ENCODE measurements at places on chromosomes 5 and 9.

DNA sequence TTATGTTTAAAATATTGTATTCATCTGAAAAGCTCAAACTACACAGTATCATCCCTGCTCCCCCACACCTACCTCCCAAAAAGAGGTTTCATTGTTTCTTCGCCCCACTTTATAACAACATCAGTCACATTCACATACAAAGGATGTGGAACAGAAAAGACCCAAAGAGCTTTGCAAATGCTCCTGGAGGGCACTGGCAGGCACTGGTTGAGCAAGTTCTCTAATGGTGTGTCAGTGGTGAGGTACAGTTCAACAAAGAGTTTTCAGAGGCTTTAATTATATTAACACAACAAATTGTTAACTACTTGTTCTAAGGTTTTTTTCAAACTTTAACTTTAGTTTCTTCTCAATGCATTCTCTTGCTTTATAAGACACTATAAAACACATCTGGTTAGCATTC lies 54.1 kb upstream of the ECM2 start:
- no peak for DNase-seq

DNA sequence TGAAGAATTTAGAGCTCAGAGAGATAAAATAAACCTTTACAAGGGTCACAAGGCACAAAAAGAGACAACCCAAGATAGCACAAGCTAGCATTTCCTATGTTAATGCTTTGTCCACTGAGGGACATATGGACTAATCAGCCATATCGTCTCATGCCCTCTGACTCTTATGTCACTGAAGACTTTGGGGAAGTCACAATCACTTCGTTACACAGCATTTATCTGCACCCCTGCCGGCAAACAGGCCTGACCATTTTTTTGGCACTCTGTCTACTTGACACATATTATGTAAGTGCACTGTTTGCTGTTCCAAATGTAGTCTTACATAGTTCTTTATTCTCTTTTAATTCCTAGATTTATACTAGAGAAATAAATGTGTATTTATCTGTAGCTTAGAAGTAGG lies 13.9 kb upstream of the BNC2 start:
- no peak for DNase-seq

GRCh38 chr9:36935332-36935731 lies 98.7 kb downstream of the PAX5 start:
- DNase-seq, result no peak

DNA sequence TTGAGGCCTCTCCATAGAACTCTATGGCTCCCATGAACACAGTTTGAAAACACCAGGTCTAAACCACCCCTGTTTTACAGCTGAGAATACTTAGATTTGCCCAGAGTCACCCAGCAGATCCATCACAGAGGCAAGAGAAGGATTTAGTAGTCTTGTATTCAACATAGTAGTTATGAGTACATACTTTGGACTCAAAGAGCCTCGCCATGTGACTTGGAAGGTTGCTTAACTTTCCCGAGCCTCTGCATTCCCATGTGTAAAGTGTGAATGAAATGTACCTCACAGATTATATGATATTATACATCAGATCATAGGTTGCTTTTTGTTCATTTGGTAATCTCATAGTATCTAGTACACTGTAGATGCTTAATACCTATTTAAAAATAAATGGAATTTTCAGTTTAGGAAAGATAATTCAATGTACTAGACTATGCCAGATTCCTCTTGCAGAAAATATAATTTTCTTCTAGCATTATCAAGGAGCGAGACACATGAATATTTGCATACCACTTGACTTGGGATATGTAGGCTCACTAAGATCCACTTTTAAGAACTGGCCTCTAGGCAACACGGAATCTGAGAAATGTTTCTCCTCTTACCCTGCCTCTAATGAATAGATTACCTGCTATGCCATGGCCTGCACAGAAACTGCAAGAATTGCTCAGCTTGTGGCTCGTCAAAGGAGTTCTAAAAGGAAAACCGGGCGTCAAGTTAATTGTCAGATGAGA lies 18.6 kb downstream of the TDRD7 start:
- DNase-seq, result no peak

DNA sequence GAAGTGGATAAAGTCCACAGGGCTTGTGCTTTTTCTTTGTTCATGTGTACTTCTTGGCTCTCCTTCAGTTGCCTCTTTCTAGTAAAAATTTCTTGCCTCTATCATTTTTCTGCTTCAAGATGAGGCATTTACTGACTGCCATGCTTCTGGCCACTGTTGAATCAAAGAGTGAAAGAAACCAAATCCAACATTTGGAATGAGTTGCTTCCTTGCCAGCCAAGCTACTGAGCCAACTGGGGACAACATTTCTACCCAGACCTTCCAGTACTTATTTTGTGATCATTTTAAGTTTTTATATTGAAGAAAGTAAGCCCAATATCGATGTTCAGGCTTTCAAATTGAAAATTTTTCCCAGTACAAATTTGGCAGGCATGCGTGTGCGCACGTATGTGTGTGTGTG lies 73.2 kb downstream of the SNCAIP start:
- no peak for DNase-seq

GRCh38 chr9:137021979-137022661 lies 5.9 kb downstream of the ABCA2 start:
- DNase-seq, result no peak

GRCh38 chr9:95078939-95079338 lies 238.6 kb downstream of the FANCC start:
- no peak for DNase-seq

DNA sequence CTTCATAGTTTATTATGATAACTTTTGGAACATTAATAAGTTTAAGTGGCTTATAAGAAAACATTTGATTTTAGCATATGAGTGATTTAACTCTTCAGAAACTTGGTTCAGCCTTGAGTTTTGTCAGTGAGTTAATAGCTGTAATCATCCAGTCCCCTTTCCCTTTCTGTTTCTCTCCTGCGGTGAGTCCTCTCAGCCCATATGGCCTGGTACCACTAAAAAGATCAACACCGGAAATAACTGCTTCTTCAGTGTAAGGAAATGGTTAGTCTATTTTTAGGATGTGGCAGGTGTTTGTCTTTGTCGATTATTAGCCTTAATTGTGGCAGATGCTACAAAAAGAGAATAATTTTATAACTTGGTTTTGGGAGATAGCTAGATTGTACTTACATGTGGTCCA lies 120.2 kb upstream of the GRHPR start:
- DNase-seq, result no peak

DNA sequence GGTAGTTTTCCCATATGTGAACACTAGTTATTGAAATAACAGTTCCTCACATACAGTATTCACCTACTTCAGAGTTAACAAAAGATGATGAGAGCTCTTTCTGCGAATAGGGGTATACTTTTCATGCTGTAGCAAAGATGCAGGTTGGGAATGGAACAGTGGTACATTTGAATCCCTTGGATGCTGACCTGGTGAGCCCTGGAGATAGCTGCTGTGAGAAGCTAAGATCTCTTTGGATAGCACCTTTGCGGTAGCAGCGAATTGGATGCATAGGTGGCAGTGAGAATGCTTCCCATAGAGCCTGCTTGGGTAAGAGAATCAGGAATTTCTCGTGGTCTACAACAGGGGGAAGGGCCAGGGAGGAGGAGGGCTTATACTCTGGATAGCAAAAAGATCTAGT lies 61.2 kb downstream of the NUP214 start:
- no peak for DNase-seq

GRCh38 chr5:58369513-58370190 lies 90.2 kb downstream of the PLK2 start:
- DNase-seq, result no peak

GRCh38 chr5:67495072-67495471 lies 298.5 kb upstream of the CD180 start:
- peak; percentile 11 for DNase-seq

DNA sequence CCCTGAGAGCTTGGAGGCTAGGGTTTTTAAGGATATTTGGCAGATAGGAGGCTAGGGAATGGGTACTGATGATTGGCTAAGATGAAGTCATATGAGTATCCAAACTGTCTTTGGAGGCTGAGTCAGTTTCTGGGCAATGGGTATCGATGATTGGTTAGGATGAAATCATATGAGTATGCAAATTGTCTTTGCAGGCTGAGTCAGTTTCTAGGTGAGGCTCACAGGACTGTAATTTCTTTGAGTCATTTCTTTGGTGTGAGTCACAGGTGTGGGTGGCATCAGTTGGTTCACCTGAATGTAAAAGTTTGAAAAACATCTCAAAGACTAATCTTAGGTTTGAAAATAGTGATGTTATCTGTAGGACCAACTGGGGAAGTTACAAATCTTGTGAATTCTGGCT lies 1068.0 kb downstream of the NR2F1-AS1 start:
- DNase-seq, result no peak

DNA sequence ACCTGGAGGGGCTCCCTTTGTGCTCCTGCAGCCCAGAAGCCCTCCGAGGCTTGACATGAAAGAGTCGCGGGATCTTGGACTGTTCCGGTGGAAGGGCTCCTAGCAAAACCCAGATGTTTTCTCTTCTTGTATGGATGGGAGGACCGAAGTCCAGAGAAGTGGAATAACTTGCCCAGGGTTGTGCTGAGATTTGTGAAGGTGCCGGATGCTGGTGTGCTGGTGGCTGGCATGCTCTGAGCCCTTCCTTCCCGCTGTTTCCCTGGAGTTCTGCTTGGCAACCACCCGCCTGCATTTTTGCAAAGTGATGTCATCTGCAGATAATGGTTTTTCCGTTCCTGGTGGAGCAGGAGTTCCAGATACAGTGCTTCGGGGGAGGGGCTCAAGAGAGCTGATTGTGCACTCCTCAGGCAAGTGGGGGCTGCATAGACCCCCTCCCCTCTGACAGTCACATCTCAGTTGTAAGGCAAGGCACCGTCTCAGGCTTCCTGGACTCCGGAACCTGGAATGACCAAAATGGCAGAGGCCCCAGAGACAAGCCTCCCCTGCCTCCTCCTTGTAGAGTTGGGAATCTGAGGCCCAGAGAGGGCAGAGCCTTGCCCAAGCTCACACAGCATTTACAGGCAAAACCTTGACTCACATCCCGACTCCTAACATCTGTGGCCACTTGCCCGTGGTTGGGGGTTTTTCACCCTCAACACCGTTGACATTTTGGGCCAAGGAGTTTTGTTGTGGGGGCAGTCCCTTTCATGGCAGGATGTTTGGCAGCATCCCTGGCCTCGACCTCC lies 157.0 kb downstream of the RGS3 start:
- peak; percentile 24 for DNase-seq

GRCh38 chr5:43893951-43894684 lies 291.1 kb downstream of the NNT start:
- DNase-seq, result no peak

DNA sequence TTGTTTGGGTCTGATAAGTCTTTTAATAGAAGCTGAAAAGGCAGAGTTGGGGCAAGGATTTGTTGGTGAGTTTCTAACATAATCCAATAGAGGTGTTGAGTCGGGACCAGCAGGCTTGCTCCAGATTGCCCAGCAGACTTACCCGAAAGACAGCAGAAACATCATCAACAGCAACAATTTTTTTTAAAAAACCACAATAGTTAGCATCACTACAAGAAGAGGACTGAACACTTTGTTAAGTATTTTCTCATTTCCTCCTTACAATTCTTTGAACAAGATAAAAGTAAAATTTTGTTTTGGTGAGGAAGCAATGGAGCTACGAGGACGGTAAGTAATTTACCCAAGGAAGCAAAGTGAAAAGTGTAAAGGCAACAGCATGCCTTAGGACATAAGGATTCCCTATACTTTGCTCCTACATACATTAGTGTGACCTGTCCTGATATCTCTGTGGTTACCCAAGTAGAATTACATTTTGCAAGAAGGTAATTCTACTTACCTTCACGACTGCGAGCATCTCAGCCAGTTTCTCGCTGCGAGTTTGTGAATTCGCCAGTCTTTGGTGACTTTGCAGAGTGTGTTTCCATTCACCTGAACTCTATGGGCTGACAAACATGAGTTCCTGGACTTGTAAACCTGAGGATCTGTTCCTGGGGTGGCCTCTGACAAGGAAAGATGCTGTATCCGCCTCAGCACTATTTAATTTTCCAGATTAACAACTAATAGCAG lies 13.2 kb downstream of the ITK start:
- no peak for DNase-seq

DNA sequence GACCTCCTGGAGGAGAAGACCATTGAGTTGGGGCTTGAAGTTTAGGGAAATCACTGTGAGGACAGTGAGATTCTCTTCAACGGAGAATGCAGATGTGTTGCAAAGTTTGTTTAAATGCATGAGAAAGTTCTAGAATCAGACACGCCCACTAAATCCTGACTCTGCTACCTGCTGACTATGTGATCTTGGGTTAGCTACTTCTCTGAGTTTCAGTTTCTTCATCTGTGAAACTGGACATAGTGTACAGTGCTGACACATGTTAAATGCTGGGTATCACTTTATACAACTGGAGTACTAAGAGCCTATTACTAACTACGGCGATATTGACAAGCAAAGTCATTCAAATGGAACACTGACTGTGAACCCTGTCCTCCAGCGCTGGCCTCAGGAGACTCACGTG lies 255.5 kb downstream of the HSPA4 start:
- DNase-seq, result no peak

GRCh38 chr9:61673664-61674381 lies 484.0 kb downstream of the SPATA31A7 start:
- DNase-seq, result no peak

GRCh38 chr5:446883-447263 lies 3.9 kb downstream of the EXOC3 start:
- peak; percentile 19 for DNase-seq

DNA sequence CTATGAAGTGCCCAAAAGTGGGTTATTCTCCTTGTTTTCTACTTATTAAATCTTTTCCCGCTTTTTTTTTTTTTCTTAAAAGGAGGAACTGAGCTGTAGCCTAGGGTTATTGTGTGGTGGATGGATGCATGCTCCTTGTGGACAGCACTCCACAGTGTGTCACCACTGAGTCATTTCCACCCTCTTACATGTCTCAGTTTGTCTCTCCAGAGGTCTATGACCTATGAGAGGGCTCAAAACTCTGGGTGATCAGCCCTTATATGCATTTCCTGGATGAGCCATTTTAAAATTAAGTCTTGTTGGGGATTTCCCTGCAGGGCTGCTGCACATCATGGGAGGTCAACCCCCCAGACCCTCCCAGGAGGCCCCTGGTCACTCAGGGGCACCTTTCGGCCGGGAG lies 102.2 kb upstream of the MOCS2 start:
- no peak for DNase-seq

DNA sequence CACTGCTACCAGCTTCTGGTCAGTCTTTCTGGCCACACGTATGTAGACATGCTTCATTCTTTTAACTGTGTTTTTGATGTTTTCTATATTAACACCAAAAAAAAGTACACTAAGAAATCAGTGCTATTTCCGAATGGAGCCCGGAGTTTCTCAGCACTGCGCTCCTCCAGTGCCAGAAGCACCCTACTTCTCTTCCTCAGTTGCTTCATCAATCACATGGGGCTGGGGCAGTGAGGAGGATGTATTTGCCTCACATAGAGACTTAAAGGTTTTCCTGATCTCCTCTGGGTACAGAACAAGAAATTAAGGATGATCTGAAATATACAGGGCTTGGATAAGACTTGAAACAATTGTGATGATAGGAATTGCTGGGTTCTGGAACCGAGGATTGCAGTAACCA lies 148.0 kb downstream of the ERCC6L2 start:
- DNase-seq, result no peak
